Colonic mucosa (tissue), 4 donors: ENCODE measurements at places on chromosomes 3 and 15. TPM values are rescaled to one million over a fixed set of nuclear protein-coding genes. Genes with fewer than 3 reads are reported as not detected.

Gene CGNL1
- total RNA-seq, result 3.9 TPM

Gene FGD5
- 4.4 TPM for total RNA-seq

Gene HES1
- 102 TPM for total RNA-seq

Gene RPN1
- total RNA-seq, result 314 TPM

Gene CCDC33
- 0.21 TPM for total RNA-seq

Gene SLC15A2
- 1.4 TPM for total RNA-seq

Gene ELL3
- total RNA-seq, result 34.9 TPM

Gene TBC1D2B
- 35.9 TPM for total RNA-seq

Gene MASP1
- total RNA-seq, result 0.52 TPM

Gene LDHAL6B
- not detected for total RNA-seq

Gene MLH1
- total RNA-seq, result 17.5 TPM

Gene AP3B2
- total RNA-seq, result 0.82 TPM

Gene C15orf62
- 0.74 TPM for total RNA-seq

Gene AQP9
- total RNA-seq, result 0.98 TPM

Gene FBXO40
- not detected for total RNA-seq

Gene SCN11A
- total RNA-seq, result 0.61 TPM

Gene CPN2
- total RNA-seq, result 0.15 TPM

Gene ZBBX
- not detected for total RNA-seq

Gene CPLX3
- not detected for total RNA-seq

Gene CD47
- total RNA-seq, result 68.1 TPM

Gene MESD
- 26.1 TPM for total RNA-seq

Gene PLA2G4F
- 27.7 TPM for total RNA-seq

Gene TRNT1
- total RNA-seq, result 26.8 TPM

Gene FGF7
- total RNA-seq, result 13.3 TPM

Gene FOXL2NB
- not detected for total RNA-seq

Gene SEMA3G
- 2.4 TPM for total RNA-seq

Gene ADGRG7
- total RNA-seq, result 13.4 TPM

Gene P2RY14
- 2.9 TPM for total RNA-seq

Gene ZNF710
- total RNA-seq, result 43.7 TPM

Gene PML
- total RNA-seq, result 31.3 TPM

Gene CILP
- total RNA-seq, result 3.7 TPM

Gene SAMMSON
- not detected for total RNA-seq

Gene SLC27A2
- total RNA-seq, result 55.7 TPM

Gene STARD9
- total RNA-seq, result 4.7 TPM

Gene CCR8
- 0.47 TPM for total RNA-seq

Gene GCNT3
- 261 TPM for total RNA-seq

Gene HERC2
- 50.8 TPM for total RNA-seq

Gene CRYGS
- 2.6 TPM for total RNA-seq

Gene KIF15
- 21.3 TPM for total RNA-seq

Gene CFAP100
- not detected for total RNA-seq

Gene EFHB
- total RNA-seq, result not detected

Gene CCR5
- 0.57 TPM for total RNA-seq

Gene UNC13C
- 0.05 TPM for total RNA-seq

Gene CCR1
- total RNA-seq, result 0.57 TPM

Gene MCF2L2
- 0.25 TPM for total RNA-seq

Gene CTXN2
- 0.16 TPM for total RNA-seq

Gene MUSTN1
- total RNA-seq, result 3.2 TPM

Gene SKOR1
- 0.10 TPM for total RNA-seq

Gene PLA2G4D
- total RNA-seq, result 0.27 TPM

Gene PRSS50
- total RNA-seq, result not detected

Gene GTPBP8
- 17.2 TPM for total RNA-seq

Gene FAM107A
- 2.2 TPM for total RNA-seq
